ENCODE measurements at places on chromosomes 6 and 20.
A peak's percentile ranks its signal among the peaks of the same experiment; 100 is the strongest.

- no peak for DNase-seq
These were observed 1.6 kb upstream of the PAX1 start for GRCh38 chr20:21703717-21704407.

DNA sequence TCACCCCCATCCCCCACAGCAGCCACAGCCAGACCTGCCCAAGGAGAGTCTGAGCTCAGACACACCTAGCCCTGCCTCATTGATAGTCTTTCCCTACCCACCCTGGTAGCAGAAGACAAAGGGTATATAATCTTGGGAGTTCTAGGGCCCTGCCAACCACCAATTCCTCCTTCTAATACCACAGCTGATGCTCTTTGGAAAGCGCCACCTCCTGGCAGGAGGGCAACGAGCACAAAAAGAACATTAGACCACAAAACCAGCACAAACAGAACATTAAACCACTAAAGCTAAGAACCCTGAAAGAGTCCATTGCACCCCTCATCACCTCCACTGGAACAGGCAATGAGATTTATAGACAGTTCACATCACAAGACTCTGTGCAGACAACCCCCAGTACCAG lies 195.8 kb upstream of the FUT9 start:
- no peak for DNase-seq

DNA sequence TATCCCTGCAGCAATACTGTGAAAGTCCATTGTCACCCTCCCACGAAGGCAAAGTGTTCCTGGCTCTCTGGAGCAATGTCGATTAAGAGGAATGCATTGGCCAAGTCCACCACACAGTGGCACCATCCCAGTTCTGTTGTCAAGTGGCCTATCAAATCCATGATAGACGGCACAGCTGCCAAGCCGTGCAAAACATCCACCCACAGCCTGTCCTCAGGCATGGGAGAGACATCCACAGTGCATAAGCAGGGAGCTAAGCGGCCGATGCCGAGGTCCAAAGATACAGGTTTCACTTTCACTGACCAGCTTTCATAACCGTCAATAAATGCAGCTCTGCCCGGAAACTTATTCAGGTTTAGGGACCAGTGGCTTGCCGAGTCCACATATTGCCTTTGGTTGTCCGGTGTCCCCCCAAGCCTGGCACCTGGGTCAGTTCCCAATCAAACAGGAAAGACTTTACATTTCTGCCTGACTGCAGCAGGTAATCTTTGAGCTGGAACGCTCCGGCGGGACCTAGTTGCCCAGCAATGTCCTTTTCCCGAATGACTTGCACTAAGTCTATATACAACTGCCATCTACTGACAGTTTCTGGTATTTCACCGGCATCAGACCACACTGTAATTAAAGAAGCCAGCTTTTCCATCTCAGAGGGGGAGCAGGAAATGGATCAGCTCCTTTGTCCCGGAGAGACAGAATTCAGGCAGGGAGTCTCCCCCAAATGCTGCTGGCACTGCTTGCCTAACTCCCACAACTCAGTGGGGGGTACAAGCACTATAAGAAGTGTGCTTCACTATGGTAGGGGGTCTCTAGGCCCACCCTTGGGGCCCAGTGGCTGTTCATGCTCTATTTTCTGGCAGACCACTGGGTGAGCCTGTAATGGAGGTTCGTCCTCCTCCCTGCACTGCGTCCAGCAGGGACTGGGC lies 6.3 kb downstream of the ZKSCAN3 start:
- DNase-seq = peak; percentile 44

DNA sequence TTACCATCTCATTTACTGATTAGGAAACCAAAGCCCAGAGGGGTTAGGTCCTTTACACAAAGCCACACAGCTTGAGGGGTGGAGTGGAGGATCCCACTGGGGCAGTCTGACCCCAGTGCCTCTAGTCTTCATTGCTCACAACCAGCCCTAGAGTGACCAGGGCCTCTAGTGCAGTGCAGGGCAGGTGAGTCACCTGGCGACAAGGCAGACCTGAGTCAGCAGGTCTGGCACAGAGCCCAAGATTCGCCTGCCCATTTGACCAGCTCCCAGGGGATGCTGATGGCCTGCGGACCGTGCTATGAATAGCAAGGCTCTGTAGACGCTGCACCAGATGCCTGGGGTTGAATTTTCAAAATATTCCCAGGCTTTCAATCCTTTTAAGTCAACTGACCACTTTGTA lies 29.9 kb downstream of the CDH26 start:
- no peak for DNase-seq

All from stimulated activated CD4-positive, alpha-beta T cell treated with anti-CD3 and anti-CD28 coated beads, TNF-alpha, amount 100 ng/mL, for 4 hours (primary cell).